ENCODE measurements at places on chromosomes 16 and 17.

GRCh38 chr17:39972271-39972670 is 8.3 kb upstream of the PSMD3 start:
- DNase-seq: no peak

DNA sequence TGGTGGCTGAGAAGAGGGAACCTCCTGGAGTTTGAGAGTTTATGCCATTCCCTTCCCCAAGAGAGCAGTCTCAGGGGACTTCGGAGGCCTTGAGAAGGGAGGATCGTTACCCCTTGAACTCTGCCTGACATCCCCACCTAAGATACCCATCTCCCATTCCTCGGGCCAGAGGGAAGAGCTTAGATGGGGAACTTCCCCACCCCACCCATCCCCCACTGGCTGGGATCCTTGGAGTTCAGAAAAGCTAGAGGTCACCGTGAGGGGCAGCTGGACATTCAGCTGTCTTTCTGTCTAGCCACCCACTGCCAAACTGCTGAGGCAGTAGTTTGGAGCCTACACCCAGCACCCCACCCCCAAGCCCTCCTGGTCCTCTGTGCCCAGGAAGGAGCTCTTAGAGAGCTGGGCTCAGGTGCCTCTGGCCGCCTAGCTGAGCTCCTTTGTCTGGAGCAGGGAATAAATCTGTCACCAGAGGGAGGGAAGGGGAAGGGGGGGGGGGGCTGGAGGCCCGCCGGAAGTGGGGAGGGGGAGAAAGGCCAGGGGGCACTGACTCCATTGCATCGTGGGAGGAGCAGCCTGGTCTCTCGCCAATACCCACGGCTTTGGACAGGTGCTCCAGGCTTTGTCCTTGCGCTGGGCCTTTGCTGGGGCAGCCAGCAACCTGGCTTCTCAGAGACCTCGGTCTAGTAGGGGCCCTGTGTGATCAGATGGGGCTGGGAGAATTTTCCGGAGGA is 1.0 kb downstream of the HSD11B2 start:
- no peak for DNase-seq

- DNase-seq: peak; percentile 37
Measured at GRCh38 chr16:56743840-56744239, 13.9 kb downstream of the NUP93 start.

DNA sequence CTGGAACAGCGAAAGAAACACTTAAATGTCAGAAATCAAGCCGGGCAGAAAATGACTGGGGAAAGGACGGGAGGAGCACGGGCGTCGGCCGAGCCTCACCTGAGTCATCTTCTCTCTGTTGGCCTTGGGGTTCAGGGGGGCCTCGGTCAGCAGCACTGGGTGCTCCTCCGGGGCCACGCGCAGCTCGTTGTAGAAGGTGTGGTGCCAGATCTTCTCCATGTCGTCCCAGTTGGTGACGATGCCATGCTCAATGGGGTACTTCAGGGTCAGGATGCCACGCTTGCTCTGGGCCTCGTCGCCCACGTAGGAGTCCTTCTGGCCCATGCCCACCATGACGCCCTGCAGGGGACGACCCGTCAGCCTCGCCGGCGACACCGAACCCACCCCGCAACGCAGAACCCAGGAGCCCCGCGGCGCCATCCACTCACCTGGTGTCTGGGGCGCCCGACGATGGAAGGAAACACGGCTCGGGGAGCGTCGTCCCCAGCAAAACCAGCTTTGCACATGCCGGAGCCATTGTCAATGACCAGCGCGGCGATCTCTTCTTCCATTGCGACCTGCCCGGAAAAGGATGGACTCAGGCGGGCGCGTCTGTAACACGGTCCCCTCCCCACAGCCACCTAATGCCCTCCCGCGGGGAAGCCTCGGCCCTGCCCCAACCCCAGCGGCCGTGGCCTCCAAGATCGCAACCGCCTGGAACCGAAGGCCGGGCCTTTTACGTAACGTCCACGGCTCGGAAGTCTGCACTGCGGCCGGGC is 616 bp downstream of the ACTG1 start:
- DNase-seq: no peak

- no peak for DNase-seq
Measured at GRCh38 chr16:69836257-69836656, 74.1 kb downstream of the WWP2 start.

DNA sequence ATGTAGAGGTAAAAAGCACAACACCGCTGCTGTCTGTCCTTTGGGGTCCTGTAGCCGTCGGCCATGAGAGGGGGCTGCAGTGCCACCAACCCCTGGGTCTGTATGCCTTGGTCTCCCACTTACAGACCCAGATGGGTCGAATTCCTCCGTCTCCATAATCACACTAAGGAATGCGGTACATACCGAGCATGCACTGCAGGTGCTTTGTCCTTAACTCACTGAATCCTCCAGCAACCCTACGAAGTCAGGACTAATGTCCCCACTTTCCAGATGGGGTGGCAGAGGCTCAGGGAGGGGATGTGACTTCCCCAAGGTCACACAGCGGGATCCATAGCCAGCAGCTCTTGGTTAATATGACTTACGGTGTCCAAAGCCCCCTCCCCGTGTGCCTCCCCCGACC is 219.9 kb upstream of the CIBAR2 start:
- DNase-seq: no peak

DNA sequence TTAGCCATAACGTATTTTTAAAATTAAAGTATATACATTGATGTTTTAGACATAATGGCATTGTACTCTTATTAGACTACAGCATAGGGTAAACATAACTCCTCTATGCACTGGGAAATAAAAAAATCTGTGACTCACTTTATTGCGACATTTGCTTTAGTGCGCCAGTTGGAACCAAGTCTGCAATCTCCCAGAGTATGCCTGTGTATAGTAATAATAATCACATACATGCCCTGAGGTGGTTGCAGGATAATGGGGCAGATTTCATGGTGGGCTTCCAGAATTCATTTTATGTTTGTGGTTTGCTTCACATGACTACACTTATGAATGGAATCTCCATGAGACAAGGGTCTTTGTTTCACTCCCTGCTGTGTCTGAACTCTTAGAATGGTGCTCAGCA is 66.9 kb upstream of the N4BP1 start:
- DNase-seq: no peak

DNA sequence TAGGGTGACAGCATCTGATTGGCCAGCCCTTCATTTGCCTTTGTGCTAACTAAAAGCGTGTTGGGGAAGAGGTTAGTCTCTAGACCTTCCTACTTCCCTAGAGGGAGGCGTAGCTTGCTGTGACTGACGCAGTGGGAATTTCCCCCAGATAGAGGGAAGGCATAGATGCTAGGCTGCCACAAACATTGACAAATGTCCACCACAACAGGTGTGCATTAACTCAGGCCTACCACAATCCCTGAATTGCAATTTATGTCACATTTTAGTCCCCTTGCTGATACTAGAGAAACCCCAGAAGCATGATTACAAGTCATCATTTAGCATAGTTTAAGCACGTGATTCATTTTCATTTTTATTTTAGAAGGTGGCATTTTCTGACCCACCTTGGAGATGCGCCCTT is 76.3 kb upstream of the WSB1 start:
- DNase-seq: no peak

DNA sequence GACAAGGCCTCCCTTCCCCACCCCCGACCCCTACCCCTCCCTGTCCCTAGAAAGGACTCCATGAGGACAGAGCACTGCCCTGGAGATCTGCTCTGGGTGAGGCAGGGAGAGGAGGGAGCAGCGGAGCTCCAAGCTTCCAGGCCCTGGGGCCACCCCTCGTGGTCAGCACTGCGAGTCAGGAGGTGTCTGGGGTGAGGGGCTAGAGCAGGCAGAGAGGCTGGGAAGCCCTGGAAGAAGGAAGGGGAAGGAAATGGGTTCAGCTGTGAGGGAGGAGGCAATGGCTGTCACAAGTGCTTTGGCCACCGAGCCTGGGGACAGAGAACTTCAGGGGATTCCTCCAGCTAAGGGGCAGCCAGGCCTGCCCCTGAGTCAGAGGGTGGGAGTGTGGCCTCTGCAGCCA is 28.2 kb upstream of the DNAI2 start:
- no peak for DNase-seq

DNA sequence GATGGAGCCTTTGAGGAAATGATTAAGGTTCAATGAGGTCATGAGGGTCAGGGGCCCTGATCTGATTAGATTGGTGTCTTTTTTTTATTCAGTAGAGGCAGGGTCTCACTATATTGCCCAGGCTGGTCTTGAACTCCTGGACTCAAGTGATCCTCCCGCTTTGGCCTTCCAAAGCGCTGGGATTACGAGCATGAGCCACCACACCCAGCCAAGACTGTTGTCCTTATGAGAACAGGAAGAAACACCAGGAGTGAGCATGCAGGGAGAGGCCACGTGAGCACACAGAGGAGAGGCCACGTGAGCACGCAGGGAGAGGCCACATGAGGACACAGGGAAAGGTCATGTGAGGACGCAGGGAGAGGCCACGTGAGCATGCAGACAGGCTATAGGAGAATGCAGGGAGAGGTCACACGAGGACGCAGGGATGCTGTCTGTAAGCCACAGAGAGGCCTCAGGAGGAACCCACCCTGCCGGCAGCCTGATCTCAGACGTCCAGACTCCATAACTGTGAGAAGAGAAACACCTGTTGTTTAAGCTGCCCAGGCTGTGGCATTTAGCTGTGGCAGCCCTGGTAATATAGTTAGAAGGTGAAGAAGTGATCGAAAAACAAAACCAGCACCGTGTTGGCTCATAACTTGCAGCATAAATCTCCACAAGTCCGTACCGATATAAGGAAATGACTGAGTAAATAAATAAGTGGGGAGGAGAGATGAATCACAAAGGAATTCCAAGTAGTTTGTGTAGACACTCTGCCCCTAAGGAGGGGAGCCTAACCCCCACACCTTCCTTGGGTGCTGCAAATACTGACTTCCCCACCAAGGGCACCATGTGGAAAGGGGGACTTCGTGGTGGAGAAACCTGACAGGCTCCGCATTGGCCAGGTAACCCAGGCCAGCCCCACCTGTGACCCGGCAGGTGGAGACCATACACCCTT is 14.6 kb upstream of the CSNK1D start:
- DNase-seq: no peak

GRCh38 chr17:50944054-50944901 is 78.1 kb upstream of the TOB1 start:
- peak; percentile 85 for DNase-seq

- peak; percentile 43 for DNase-seq
Measured at GRCh38 chr17:57114085-57114673, 29.1 kb downstream of the AKAP1 start.

- no peak for DNase-seq
Measured at GRCh38 chr16:50263060-50263909, 3.1 kb upstream of the ADCY7 start.

DNA sequence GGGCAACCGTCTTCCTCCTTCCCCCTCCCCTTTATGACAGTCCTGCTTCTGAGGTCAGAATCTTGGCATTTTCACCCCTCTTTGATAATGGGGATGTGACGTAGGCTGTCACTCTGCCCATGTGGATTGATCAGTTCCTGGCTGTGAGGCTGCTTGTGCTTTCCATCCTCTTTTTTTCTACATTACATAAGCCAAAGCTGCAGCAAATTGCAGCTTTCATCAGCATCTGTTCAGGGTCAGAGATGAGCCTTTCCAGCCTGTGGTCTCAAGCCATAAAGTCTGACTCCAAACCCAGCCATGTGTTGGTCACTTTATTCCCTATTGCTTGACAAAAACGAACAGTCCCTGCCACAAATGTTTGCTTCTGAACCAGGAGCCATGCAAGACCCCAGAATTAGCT is 535.1 kb downstream of the CDH11 start:
- peak; percentile 59 for DNase-seq

DNA sequence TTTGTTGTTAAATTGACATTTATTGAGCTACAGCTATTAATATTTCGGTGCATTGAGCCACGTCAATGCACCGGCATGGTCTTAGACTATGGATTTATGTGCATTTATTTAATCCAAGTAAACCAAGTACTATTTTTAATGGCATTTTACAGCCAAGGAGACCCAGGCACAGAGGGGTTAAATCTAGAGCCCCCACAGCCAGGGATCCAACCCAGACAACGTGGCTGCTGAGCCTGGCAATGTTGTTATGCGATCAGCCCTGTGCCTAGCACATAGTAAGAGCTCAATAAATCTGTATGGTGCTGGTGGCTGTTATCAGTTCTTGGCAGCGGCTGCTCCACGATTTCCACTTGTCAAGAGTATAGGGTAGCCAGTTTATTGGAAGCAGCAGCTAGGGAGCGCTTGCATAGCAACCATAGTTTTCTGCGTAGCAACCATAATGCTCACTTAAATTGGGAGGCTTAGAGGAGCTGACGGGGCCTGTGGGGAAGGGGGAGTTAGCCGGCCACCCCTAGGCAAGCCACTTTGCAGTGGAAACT is 541 bp upstream of the RBBP6 start:
- no peak for DNase-seq
